Activated naive CD8-positive, alpha-beta T cell treated with anti-CD3 and anti-CD28 coated beads, Interleukin-2, amount 50 U/mL, for 16 hours (primary cell): ENCODE measurements at places on chromosomes 5 and 9.

- DNase-seq: no peak
These were observed 157.9 kb downstream of the ALDH1A1 start for GRCh38 chr9:72794946-72795345.

- DNase-seq: no peak
These were observed 34.7 kb downstream of the LMNB1 start for GRCh38 chr5:126811515-126812198.

GRCh38 chr9:73270967-73271721, 119.5 kb downstream of the ANXA1 start:
- DNase-seq: no peak

DNA sequence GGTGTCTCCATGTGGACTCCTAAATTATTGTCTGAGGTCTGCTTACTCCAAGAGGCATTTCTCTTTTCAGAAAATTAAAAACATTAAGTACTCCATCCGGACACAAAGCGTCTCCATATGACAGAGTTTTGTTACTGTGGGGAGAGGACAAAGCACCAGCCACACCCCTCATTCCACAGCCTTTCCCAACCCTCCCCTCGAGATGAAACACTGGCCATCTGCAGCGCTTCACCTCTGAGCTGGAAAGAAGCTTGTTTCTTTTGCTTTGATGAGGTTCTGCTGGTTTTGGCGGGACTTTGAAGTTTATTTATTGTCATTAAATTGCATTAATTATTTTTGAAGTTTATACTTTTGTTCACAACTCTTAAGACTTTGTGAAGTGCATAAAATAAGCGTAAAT, 27.6 kb upstream of the NKD2 start:
- DNase-seq: no peak

DNA sequence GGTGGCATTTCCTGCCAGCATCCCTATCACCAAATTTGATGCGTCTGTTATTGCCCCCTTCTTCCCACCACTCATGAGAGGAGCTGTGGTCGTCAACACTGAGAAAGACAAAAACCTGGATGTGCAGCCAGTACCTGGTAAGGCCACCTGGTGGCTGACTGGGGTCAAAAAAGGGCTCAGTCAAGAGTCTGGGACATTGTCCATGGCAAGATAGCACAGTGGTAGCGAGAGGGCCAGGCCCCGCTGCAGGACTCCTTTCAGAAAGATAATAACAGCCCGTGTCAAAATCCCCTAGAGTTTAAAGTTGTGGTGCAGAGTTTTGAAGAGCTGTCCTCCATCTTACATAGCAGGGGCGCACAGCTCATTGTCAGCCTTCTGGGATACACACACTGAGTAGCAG, 40.8 kb downstream of the CSF1R start:
- no peak for DNase-seq

DNA sequence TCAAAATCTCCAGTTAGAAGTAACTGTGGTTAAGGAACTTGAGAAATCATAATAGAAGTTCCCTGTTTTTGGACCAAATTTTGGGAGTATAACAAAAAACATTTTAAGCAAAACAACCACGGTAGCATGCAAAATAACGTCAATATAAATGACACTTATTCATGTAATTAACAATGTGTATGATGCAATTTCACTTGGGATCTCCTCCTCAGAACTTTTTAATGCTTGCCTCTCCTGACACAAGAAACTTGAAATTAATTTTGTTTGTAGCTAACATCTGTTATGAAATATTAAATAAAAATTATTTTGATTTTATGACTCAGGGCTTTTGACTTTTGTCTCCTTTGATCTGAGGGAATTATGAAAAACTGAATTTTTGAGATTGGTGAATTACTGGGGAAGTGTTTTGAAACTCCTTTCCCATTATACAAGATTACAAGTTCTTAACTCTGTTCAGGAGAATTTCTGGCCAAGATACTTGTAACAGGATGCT, 149.7 kb downstream of the ATP10B start:
- DNase-seq: no peak

DNA sequence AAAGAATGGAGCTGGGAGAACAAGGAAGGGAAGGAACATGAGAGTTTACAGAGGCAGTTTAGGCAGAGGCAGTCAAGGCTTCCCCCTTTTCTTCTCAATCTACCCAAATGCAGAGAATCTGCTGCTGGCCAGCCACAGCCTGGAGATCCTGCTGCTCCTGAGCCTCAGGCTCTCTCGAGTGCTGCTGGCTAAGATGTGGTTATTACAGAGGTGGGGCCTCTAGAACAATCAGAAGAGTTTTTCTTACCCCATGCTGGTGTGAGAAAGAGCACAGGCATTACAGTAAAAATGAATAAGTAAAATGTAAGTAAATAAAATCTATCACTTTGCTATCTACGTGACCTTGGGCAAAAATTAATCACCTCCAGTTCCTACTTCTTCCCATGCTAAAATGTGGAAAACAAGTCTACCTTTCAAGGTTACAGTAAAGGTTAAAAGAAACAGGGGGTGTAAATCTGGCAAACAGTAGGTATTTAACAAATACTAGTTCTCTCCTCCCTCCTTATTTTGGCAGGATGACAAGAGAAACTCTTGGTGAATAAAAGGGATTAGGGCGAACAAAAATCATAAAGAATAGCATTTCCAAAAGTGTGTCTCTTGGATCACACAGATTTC, 31.1 kb downstream of the FBXW11 start:
- DNase-seq: no peak

DNA sequence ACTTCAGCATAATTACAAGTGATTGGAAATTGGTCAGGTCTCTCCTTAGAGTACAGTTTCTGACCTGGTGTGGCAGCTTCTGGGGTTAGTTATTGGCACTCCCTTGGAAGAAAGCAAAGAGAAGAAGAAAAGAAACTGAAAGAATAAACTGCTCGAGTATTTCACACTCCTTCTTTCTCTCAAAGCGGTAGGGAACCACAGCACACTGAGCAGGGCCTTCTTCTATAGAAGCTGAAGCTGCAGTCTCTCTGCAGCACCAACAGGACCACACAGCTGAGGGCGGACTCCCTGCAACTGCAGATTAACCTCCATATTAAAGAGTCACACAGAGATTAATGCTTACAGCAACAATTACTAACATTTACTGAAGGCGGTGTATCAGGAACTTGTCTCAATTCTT, 152.0 kb downstream of the TRPM6 start:
- DNase-seq: no peak

DNA sequence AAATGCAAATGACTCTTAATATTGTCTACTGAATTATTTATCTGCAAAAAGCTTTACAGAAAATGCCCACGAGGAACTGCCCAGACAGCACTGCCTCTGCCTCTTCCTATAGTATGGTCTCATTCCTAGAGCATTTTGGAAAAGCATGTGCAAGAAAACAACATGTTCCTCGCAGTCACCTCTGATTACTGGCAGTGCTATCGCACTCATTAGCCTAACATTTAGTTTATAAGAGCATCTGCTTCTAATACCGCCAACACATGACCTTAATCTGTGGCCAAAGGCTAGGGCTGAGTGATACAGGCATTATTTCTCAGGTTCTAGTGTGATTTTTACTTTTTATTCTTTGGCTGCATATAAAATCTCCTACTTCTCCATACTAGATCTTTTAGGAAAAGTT, 259.2 kb downstream of the FBXL17 start:
- DNase-seq: no peak

- no peak for DNase-seq
These were observed 74.3 kb upstream of the SSBP2 start for GRCh38 chr5:81825237-81825636.

DNA sequence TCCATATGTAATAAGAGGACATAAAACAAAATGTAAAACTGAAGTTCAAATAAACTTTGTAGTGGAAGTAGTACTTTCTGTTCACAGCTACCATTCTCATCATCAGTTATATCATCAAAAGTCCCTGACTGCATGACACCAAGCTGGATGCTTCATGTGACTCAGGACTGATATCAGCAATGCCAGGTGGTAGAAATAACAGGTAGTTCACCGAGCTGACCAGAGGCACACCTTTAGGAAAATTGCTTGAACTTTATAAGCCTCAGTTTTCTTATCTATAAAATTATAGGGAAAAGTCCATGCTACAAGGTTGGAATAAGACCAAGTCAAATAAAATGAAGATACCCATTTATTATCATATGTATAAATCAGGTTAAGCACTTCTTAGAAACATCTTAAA, 124.9 kb upstream of the PTGER4 start:
- no peak for DNase-seq

GRCh38 chr5:106481374-106481773, 1189.4 kb downstream of the EFNA5 start:
- no peak for DNase-seq

GRCh38 chr9:137045294-137046087, 486 bp downstream of the NPDC1 start:
- DNase-seq: no peak

GRCh38 chr9:16337322-16338029, 533.0 kb downstream of the BNC2 start:
- DNase-seq: no peak

- DNase-seq: no peak
These were observed 389.5 kb downstream of the ACTL7B start for GRCh38 chr9:108466304-108466703.

DNA sequence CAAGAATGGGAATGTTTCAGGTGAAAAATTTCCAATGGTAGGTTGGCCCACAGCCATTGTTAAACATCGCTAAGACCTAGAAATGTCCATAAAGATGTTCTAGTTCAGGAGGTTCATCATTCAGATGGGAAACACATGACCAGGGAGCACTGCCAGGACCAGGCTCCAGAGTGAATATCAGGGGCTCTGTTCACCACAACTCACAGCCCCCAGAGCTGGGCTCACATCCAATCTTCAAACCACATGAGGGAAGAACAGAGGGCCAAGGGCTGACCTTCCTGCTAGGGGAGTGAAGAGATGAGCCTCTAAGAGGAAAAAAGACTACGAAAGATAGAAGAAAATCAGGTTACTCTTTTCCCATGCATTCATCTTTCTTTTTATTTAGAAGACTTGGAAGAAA, 205.8 kb downstream of the SEMA5A start:
- no peak for DNase-seq

GRCh38 chr9:20550326-20550725, 72.0 kb downstream of the MLLT3 start:
- DNase-seq: no peak
